ENCODE measurements at places on chromosomes 1 and 21.
A peak's percentile ranks its signal among the peaks of the same experiment; 100 is the strongest.

- DNase-seq: no peak
Measured at GRCh38 chr1:50421768-50422674, 1.2 kb downstream of the DMRTA2 start.

GRCh38 chr1:76170513-76170912, 96.0 kb downstream of the ST6GALNAC3 start:
- no peak for DNase-seq

- DNase-seq: no peak
Measured at GRCh38 chr1:185408700-185409270, 91.7 kb upstream of the IVNS1ABP start.

- no peak for DNase-seq
Measured at GRCh38 chr1:31548534-31548906, 27.8 kb upstream of the TINAGL1 start.

GRCh38 chr1:86155051-86155806, 1.3 kb downstream of the COL24A1 start:
- DNase-seq: no peak

- DNase-seq: no peak
Measured at GRCh38 chr1:176073524-176074157, 133.4 kb downstream of the COP1 start.

DNA sequence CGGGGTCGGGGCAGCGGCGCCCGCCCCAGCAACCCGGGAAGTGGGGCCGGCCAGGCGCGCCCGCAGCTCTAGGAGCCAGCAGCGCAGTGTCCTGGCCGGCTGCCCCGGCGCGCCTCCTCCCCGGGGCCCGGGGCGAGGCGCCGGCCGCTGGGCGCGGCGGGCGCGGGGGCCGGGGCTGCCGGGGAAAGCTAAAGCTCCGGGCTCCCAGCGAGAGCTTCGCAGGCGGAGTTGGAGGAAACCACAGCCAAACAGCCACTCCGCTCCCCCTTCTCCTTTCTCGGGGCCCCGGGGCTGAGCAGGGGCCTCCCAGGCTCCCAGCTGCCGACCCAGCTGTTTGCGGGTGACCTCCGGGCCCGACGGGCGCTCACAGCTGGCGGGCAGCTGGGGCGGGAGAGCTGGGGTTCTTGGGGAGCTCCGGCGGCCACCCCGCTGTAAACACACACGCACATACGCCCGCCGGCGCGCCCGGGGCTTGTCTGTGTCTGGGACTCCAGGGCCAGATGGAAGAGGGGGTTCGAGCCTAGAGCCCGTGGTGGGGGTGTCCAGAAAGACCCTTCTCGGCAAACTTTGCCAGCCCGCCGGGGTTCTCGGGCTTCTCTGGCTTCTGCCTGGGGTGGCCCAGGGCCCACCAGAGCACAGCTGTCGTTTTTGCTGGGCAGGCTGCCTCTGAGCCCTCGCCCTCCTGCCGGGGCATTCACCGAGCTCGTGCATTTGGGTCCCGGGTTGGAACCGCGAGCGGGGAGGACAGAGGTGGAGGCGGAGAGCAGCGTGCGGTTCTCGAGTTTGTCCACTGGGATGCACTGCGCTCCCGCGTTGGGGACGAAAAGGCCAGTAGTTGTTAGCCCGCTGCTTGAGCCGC, 1.5 kb downstream of the AJAP1 start:
- DNase-seq: peak; percentile 13

GRCh38 chr1:19710825-19711611, 46.3 kb downstream of the HTR6 start:
- peak; percentile 63 for DNase-seq

DNA sequence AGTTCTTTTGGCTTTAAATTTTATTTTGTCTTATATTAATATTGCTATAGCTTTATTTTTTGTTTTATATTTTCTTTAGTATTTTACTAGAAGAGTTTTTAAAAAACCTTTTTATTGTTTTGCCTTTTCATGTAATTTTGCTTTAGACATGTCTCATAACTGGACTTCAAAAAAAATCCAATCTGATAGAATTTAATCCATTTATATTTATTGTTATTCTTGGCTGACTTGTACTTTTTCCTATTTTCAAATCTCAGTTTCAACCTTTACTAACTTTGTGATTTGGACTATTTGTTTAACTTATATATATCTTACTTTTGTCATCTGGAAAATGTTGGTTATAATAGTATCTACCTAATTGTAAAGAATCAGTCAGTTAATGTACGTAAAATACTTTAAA, 61.2 kb downstream of the NTNG1 start:
- no peak for DNase-seq

GRCh38 chr1:221418346-221418745, 323.5 kb downstream of the DUSP10 start:
- DNase-seq: no peak

DNA sequence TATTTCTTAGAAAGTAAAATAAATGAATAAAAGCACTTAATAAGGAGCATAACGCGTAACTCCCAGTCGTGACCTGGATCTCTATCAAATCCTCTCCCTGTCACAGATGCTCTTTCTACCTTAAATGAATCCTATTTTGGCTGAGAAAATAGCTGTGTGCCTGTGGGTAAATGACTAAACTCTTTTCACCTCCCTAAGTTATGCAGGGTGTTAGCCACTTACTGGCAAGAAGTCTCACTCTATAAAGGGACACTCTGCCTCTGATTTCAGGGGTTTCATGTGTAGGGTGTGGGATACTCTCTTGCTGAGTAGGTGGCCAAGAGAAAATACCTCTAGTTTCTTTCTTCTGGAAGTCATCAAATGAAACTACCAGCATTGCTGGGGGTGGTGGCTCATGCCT, 24.3 kb upstream of the PPP1R15B start:
- DNase-seq: no peak

GRCh38 chr1:210731193-210731592, 402.5 kb downstream of the HHAT start:
- no peak for DNase-seq

DNA sequence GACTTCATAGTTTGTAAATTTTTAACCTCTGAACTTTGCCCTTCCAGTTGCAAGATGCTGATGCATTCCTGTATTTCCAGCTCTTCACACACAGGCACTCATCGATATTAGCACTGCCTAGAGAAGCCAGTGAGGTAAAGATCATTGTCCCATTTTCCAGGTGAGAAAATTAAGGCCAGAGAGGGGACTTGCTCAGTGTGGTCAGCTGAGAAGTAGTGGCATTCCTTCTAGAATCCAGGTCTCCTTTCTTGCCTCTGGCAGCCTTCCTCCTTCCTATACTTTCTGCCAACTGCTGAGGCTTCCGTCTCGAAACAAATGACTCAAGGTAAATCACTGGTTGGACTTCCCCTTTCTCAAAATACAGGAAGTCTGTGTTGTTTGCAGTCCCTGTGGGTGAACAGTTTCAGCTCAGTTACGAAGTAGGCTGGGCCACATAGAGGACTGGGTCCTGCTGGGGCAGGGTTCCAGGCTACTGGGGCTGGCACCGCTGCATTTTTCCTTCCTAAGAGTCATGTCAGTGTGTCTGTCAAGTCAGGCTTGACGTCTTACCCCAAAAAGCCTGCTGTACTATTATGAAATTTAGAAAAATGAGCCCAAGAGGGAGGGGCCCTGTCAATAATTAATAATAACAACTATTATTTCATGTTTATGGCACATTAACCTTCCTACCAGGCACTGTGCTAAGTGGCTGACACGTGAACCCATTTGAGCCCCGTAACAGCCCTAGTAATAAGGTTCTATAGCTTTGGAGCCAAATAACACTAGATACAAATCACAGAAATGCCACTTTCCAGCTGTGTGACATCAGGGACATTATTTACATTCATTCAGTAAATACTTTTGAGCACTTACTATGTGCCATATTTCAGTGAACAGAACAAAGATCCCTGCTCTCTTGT, 16.6 kb upstream of the RNF19B start:
- DNase-seq: peak; percentile 74

- no peak for DNase-seq
Measured at GRCh38 chr1:161678500-161678899, 15.6 kb downstream of the FCGR2B start.

- DNase-seq: no peak
Measured at GRCh38 chr1:18511149-18511873, 30.6 kb downstream of the KLHDC7A start.

- DNase-seq: no peak
Measured at GRCh38 chr21:38832664-38833063, 26.9 kb downstream of the ETS2 start.

DNA sequence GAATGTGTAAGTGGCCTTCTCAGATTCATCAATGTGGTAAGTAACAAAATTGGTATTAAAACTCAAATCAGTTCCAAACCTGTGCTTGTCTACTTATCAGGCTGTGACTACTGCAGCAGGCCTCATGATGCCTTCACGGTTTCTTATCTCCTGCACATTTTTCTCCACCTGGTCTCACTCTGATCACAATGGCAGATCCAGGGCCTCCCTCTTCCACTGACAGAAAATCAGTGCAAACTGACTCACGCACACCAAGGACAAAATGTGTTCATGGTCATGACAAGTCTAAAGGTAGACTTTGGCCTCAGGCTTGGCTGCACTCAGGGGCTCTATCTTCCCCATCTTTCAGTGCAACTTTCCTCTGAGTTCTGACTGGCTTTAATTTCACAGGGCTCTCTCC, 56.7 kb upstream of the ATP1A1 start:
- no peak for DNase-seq

DNA sequence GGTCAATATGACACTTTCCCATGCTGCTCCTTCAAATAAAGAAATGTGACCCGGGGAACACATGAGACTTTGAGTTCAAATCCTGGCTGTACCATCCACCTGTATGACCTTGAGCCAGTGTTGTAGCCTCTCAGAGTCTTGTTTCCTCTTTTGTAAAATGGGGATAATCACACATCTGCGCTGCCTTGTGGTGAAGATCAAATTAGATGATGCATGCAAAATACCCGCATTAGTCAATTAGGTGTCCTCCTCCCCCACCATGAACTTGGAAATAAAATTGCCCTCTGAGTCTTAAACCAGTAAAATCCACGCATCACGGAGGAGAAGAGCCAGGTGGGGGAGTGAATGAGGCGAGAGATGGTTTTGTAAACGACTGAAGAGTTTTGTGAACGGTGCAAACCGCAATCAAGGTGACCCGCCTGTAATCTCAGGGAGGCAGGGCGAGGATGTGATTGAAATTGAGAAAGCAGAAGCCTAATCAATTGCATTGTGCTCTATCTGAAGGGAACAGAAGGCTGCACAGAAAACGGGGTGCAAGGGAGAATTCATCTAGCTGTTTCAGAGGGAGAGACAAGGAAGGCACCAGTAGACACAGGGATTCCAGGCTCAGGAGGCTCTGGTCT, 5.8 kb upstream of the AHDC1 start:
- DNase-seq: no peak

DNA sequence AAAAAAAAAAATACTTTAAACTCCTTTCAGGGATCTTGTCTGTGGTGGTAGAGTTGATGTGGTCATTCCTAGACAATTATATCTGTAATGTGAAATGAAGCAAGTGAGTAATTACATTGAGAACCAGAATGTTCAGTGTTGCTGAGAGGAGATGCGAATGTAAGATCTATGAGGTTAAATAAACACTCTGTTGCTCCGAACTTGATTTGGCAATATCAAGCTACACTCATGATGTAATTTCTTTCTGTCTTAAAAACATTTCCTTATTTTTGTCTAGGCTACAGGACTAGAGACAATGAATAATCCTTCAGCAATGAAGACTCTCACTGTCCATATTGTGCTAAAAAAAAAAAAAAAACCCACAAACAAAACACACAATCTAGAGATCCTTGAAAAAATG, 63.1 kb upstream of the IGSF5 start:
- no peak for DNase-seq

Data from stimulated activated CD4-positive, alpha-beta T cell treated with anti-CD3 and anti-CD28 coated beads, Interleukin-1b, Interleukin-23, amount 100 ng/mL, for 48 hours (primary cell).